NCI-H187 treated with DMSO at 0.1 percent for 48 hours (cell line): ENCODE measurements at places on chromosomes 16 and 17.

DNA sequence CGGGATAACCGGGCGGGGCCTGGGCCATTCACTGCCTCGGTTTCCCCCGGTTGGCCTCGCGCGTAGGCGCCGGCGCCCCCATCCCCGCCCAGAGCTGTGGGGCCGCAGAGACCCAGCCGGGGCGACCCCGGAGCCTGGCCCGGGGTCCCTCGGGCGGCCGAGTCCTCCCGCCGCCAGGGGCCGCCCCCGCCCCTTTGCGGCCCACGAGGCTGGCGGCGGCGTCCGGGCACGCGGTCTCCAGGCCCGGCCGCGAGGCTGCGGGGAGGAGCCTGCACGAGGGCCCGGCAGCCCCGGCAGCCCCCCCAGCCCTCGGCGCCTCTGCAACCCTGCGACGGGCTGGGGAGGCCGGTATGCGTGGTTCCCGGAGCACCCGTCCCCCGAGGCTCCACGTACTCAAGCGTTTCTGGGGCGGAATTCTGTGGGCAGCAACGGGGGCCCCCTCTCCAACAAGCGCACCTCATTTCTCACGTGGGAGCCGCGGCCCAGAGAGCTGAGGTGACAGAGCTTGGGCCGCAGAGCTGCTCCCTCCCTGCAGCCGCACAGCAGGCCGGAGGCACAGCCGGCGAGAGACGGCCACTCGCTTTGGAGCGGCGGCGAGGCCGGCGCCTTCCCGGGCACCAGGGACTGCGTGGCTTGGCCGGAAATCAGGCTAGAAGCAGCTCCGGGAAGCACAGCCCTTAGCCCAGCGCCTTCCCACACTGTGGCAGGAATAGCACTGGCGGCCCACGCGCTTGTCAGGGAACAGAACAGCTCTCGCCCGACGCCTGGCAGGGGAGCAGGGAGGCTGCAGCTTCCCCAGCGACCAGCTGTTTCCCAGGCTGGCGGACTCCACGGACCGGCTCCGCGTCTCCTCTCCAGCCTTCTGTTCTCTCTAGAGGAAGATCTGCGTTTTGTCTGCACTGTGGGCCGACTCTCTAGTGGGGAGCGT is 867 bp upstream of the LIMD2 start:
- DNase-seq = no peak

DNA sequence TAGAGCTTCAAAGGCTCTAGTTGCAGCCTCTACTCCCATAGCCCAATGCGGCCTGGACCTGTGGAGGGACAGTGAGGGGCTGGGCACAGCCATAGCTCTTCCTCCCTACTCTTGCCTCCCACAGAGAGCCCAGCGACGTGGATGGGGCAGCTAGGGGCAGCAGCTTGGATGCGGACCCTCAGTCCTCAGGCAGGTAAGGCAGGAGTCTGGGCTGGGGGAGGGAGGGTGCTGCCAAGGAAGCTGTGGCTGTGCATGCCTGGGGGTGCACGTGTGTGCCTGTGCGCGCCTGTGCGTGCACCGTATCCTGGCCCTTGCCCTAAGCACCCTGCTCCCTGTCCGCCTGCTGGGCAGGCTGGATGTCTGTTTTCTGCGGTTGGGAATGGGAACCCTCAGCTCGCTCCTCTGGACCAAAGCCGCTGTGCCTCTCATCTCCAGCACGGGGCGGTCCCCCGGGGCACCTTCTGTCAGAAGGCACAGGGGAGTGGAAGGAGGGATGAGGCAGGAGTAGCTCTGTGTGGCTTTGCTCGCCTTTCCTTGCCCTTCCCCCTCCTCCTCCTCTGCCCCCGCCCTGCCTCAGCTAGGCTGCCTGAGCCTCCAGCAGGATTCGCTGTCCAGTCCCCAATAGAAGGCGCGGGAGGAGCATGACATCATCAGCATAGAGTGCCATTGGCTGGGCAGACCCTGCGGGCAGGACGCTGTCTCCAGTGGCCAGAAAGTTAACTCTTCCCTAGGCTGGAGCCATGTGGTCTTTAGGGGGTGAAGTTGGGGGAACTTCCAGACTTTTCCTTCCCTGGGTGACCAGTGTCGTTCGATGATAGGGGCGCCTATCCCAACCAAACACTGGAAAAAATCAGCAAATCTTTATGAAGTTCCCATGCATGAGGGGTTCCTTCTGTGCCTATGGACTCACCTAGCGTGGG is 797 bp downstream of the PRCD start:
- DNase-seq = peak; percentile 76

DNA sequence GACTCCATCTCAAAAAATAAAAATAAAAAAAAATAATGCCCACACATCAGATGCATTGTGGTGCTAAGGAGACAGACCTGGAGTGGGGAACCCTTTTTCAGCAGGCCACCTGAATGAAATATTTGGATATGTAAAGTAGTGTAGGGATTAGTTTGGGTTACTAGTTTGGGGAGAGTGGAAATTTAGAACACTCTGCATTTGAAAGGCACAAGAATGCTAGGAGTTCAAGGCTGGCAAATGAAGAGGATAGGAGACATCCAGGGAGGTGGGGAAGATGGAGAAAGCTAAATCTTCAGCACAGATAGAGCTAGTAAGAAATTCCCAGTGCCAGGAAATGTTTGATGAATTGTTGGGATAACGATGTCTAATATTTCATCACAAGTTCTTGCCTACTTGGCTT is 298.3 kb upstream of the ERCC4 start:
- no peak for DNase-seq

DNA sequence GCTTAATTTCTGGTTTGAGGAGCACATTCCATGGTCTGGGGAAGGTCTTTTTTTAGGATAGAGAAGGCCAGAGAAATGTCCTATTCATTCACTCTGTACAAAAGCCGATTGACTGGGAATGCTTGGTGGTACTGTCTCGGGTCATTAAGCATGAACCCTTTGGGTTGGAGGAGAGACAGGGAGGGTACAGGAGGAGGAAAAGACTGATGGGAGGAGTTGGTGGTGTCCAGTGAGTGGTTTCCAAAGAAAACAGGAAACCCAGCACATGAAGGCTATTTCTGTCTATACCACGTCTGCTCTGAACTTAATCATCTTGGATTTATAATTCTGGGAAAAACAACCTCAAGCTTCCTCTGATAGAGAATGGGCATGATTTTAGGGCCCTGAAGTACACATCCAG is 111.9 kb downstream of the XYLT1 start:
- DNase-seq = no peak

DNA sequence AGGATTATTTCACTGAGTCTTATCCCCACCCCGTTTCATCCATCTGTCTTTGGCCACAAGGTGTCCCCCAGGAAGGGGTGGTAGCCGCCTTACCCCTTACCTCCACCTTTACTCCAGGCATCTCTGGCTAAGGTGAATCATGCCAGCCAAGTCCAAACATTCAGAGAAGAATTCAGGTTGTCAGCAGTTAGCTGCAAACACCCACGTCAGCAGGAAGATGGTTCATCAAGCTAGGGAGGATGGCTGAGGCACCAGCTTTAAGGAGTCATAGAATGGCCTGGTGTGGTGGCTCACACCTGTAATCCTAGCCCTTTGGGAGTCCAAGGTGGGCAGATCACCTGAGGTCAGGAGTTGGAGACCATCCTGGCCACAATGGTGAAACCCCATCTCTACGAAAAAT is 61.0 kb downstream of the RBFOX1 start:
- DNase-seq = no peak

- no peak for DNase-seq
Observed at GRCh38 chr17:14622615-14623101, 321.8 kb downstream of the HS3ST3B1 start.

DNA sequence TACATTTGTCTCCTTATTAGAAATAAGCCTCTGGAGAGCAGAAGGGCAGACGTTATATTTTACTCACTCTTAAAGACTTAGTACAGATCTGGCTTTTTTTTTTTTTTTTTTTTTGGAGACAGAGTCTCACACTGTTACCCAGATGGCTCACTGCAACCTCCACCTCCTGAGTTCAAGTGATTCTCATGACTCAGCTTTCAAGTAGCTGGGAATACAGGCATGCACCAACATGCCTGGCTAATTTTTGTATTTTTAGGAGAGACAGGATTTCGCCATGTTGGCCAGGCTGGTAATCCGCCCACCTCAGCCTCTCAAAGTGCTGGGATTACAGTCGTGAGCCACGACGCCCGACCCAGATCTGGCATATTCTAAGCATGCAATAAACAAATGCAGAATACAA is 36.4 kb upstream of the TMEM97 start:
- no peak for DNase-seq

DNA sequence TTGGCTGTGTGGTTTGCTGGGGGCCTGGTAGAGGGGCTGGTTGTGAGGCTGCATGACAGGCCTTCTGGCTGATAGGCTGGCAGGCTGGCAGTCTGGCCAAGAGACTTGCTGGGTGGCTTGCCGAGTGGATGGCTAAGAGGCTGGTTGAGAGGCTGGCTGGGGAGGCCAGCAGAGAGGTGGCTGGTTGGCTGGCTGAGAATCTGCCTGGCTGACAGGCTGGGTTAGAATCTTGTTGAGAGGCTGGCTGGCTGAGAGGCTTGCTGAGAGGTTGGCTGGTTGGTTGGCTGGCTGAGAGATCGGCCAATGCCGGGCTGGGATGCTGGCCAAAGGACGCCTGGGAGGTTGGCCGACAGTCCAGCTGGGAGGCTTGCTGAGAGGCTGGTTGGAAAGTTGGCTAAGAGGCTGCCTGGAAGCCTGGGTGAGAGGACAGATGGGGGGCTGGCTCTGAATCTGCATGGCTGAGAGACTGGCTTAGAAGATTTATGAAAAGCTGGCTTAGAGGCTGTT is 35.9 kb upstream of the ACSM2B start:
- no peak for DNase-seq

- DNase-seq = no peak
Observed at GRCh38 chr17:35795007-35795870, at the start of gene MMP28. TSS of gene MMP28 (minus strand) at chr17:35795641. CDS start at chr17:35795377, 264 bp downstream.
